ENCODE measurements at places on chromosomes 7 and 10.

DNA sequence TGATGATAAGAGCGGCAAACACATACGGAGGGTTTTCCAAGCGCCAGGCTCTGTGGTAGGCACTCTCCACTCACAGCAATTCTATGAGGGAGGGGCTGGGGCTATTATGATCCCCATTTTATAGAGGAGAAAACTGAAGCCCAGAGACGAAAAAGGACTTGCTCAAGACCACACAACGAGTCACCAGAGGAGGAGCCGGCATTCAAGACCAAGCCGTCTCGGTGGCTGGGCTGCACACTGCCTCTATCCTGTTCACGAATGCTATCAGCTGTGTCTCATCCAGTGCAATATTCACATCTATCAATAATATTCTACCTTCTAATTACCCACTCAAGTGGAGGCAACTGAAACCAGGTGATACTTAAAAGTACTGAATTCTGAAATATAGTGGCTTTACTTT is 67.8 kb upstream of the NMT2 start:
- no peak for DNase-seq

DNA sequence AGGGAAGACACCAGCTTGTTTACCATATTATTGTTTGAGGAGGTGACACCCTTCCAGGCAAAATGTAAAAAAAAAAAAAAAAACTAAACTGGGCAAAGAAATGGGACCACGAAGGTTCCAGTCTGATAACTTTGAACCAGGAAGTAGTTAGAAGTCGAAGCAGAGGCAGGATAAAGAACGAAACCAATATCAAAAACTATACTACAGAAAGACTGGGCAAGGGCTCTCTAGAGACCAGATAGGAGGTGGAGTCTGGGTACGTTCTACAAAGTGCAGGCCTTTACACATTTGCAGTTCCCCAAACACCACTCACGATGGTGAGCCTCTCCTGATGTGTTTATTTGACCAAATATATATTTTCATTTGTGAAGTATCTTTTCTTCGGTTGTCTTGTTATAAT is 125.7 kb upstream of the CDK1 start:
- no peak for DNase-seq

DNA sequence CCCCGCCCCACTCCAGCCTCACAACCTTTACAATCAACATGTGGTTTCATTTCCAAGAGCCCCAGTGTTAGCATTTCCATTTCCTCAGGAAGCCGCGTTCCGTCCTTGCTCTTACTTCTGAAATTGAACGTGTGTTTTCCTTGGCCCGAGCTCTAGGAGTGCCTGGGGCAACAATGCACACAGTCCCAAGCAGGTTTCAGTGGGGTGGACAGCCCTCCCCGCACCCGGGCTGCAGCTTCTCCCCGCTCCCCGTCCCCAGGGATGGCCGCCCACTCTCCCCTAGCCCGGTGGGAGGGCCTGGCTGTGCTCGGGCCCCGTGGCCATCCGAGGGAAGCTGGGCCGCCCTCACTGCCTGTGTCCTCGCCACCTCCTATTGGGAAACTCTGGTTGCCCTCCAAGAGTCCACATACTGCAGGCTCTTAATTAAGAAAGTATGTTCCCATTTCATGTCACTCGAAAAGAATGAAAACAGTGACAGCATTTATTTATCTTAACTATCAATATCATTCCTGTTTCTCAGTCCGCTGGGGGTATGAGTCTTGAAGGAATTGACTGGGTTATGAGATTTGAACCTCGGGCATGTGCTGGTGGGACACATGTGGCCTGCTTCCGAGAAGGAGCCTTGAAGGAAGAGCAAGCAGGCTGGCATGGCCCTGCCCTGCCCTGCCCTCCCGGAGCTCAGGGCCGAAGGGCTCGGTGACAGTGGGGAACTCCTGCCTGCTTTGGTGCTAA is 163.8 kb downstream of the GRK5 start:
- DNase-seq, result peak; percentile 74

- DNase-seq, result no peak
Measured at GRCh38 chr10:119183664-119184412, 5.2 kb upstream of the PRDX3 start.

- peak; percentile 76 for DNase-seq
Measured at GRCh38 chr10:132836832-132837540, 51.0 kb upstream of the NKX6-2 start.

GRCh38 chr10:29859521-29860130 is 199.8 kb downstream of the JCAD start:
- DNase-seq, result no peak

DNA sequence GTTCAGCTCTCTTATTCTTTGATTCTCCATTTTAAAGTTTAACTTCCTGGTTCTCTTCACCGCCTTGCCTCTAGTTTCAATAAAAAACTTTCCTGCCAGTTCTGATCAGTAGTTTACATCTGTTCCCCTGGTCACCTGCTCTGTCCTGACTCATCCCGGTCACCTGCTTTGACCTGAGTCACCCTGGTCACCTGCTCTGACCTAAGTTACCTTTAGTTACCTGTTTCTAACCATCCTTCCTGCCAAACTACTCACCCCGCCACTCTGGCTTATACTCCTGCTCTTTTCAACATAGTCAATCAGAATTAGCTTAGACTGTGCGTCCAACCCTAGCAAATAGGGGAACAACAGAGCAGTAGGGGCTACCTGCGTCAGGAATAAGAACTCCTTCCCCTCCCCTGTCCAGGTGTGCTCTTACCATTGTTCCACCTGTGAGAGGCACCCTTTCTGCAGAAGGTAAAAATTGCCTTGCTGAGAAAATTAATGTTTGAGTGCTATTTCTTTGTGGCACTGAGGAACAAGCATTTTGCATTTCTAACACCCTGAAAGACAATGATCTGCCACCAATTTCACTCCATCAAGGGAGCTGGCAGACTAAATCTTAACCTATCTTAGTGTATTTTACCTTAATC is 263.6 kb downstream of the DOCK4 start:
- no peak for DNase-seq

DNA sequence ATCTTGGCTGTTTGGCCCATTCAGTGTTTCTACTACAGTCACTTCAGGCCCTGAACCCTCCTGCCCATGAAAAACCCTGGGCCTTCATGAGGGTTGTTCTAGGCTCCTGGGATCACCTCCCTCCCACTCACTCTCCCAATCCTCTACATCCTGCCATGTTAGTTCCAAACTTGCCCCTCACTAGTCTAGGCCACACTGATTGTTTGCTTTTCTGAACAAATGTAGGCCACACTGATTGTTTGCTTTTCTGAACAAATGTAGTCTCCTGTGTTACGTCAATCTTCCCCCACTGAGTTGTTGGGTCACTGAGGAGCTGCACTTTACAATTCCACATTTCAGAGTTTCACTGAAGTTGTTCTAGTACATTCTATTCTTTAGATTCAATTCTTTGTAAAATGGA is 5.3 kb upstream of the ALDH18A1 start:
- DNase-seq, result no peak

DNA sequence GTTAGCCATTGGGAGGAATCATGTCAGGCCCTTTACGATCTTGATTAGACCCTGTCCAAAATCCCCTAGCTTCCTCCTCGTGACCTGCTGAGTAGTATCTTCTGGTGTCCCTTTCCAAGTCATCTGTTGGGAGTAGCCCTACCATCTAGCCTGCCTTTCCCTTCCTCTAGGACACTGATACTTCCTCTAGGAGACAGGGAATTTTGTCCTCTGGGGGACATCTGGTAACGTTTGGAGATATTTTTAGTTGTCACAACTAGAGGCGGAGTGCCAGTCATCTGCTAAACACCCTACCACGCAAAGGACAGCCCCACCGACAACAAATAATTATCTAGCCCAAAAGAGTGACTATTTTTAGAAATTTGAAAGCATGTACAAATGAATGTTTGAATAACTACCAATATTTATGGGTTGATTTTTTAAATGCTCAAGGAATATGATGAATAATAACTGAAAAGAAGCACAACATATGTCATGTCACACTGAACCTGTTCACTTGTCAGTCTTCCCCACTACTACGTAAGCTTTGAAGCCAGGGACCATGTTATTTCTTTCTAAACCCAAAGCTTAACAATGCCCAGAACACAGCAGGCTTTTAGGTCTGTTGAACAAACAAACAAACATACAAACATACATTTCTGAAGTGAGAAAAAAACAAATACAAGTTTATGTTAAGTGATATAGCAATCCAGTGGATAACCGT is 105.9 kb downstream of the ARHGAP12 start:
- no peak for DNase-seq

DNA sequence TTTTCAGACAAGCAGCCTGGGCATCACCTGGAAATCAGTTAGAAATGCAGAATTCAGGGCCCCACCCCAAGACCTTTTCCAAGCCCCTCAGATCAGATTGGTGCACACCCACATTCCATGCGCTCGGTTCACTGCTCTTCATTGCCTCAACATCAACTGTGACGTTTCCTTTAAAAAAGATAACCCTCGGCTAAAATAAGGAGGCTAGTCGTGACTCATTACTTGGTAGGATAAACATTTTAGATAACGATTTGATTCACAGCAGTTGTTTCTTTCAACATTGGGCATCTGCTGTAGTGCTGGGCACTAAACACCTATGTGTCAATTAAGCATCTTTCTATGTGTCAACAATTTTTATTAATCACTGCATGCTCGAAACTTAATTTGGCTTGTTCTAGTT is 191.1 kb upstream of the LRGUK start:
- no peak for DNase-seq

Data from eye (tissue), 1 donor.